ENCODE measurements at places on chromosomes 6 and 20.

GRCh38 chr6:149990212-149990660 is 26.5 kb downstream of the ULBP1 start:
- peak; percentile 35 for DNase-seq

DNA sequence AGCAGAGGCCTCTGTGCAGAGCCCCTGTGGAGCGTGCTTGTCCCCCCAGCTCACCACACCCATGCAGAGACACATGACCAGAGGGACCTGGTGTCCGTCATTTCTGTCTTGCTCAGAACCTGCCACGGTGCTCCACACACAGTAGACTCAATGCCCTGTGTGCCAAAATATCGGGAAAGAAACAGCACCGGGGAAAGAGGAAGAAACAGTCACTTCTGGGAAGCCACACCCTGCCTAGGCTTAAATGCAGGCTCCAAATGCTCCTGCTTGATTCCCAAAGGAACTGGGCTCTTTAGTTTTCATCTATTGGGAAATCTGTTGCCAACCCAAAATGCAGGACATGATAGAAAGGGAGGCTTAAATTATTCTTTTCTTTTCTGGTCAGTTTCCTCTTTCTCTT is 503.9 kb downstream of the CD83 start:
- DNase-seq, result no peak

GRCh38 chr6:164532198-164533044 is 777.0 kb downstream of the C6orf118 start:
- no peak for DNase-seq

DNA sequence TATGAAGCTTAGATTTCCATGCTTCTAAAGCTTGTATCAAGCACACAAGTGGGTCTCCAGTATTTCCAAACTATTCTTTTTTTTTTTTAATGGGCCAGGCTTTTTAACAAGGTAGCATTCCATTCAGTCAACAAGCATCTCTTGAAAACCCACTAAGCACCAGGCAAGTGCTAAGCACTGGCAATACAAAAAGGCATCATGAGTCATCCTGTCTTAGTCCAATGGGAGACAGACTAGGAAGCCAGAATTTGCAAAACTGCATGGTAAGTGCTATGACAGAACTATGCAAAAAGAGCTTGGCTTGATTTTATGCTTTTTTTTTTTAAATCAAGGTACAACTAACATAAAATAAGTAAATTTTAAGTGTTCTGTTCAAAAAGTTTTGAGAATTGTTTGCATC is 109.3 kb upstream of the DST start:
- no peak for DNase-seq

- no peak for DNase-seq
Observed at GRCh38 chr6:129130106-129130505, 247.2 kb downstream of the LAMA2 start.

DNA sequence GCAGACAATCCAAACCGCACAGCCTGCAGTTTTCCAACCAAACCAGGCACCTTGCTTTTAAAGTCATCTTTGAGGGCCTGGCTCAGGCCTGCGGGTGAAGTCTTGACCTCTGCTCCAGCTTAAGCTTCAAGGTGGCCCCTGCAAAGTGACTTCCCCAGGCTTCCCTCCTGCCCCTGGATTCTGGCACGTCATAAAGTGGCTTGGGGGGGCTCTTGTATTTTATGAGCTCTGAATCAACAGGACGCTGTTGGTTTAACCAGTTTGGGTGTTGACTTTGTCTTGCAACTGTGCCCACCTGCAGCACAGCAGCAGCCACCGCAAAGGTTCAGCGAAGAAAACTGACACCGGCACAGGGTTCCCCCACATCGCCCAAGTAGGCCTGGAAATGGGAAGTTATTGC is 81.2 kb downstream of the NFATC2 start:
- no peak for DNase-seq

DNA sequence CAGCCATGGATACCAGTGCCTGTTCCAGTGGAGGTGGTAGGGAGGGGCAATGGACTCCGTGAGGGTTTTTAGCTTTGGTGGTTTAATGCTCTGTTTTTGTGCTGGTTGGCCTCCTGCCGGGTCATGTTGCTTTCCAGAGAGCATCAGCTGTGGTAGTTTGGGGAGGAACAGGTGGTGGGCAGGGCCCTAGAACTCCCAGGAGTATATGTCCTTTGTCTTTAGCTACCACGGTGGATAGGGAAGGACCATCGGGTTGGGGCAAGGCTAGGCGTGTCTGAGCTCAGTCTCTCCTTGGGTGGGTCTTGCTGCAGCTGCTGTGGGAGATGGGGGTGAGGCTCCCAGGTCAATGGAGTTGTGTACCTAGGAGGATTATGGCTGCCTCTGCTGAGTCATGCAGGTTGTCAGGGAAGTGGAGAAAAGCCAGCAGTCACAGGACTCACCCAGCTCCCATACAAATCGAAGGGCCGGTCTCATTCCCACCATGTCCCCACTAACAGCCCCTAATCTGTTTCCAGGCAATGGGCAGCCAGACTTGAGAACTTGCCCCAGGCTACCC is 38.9 kb downstream of the MRAP2 start:
- DNase-seq, result no peak

DNA sequence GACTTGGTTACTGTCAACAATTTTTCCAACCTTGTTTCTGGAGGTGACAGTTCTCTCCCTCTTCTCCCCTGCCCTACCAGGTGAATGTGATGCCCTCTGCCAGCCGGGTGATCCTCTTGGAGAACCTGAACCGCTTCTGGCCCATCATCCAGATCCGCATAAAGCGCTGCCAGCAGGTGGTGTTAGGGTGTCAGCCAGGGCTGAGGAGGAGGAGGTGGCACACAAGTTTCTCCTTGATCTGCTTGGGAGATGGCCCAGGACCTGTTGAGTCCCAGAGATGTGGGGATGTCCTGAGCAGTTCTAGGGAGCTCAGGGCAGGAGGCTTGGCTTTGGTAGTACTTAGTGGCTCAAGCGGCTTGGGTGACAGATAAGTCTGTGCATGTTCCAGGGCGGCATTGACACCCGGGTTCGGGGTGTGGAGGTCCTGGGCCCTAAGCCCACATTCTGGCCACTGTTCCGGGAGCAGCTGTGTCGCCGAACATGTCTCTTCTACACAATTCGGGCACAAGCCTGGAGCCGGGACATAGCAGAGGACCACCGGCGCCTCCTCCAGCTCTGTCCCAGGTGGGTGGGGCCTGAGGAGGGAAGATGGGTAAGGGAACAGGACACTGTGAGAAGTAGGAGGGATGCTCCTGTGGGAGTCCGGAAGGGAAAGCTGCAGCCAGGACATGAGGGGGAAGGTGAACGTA is 21.2 kb downstream of the CUL9 start:
- no peak for DNase-seq

DNA sequence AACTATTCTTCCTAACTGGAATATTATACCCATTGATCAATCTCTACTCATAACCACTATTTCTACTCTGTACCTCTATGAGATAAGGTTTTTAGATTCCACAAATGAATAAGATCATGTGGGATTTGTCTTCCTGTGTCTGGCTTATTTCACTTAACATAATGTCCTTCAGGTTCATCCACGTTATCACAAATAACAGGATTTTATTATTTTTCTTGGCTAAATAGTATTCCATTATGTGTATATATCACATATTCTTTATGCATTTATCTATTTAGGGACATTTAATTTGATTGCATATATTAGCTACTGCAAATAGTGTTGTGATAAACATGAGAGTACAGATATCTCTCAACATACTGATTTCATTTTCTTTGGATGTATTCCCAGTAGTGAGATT is 823.0 kb upstream of the ADGRB3 start:
- no peak for DNase-seq

DNA sequence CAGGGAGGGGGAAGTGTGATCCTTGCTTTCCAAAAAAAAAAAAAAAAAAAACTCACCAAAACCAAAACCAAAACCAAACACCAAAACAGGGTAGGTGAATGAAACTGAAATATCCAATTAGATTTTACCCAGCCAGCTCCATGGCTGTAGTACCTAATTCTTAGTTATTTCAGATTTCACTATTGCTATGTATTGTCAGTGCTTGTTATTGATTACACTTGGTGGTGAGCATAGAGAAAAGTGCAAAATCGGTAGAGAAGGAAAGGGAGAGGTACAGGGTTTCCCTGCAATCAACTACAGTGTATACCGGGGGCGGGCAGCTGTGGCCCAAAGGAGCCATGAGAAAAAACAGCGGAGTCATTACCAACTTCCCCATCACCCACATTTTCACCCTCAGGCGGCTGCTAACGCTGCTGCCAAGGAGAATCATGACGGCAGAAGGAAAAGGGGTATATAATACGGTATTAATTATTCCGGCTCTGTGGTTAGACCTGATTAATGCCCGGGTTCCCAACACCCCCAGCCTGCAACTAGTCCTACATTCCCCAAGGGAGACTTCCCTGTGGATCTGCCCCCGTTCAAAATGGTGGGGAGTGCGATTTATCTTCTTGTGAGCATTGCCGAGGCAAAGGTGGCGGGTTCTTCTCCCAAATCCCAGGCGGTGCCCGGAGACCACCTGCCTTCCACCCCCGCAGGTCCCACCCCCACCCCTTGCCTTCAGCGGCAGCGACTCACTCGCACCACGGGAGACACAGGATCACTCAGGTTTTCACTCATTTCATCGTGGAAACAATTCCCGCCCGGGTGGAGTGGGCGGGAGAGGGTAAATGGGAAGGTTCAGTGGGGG is at the start of gene C6orf62:
Gene C6orf62 (minus strand): TSS at position 30 of the 847 bp plus-strand sequence. CDS start 486 bp downstream, outside the sequence.
- peak; percentile 55 for DNase-seq

- no peak for DNase-seq
Observed at GRCh38 chr6:46017726-46018125, 2.1 kb upstream of the CLIC5 start.

DNA sequence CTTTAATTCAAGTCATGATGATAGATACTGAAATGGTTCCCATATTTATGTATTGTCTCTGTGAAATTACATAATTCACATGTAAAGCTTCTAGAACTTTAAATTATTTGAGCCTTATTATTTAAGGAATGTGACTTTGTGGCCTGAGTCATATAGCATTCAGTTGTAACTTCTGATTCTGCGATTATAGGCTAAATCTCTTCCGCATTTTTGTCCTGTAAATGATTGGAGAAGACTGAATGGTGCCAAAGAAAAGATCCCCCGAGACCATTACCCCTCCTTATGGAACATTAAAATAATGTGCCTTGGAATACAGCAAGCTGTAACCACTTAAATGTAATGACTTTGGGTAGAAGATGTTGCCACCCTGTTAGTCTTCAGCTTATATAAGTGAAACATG is 63.3 kb upstream of the MAP7 start:
- no peak for DNase-seq

DNA sequence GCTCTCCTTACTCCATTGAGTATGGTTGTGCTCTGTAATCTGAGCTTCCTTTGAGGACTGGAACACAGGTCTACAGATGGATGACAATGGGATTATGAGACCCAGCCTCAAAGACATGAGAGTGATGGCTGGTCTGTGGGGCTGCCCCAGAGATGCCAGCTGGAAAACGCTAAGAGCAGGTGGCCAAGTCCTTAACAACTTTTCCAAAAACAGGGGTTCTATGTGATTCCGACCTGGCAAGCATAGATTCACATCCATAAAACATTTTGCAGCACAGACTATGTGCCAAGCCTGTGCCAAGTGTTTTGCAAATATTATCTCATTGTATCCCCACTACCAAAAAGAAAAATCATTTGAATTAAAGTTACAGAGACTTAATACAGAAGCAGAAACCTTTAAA is 270.4 kb downstream of the PTPRT start:
- no peak for DNase-seq

DNA sequence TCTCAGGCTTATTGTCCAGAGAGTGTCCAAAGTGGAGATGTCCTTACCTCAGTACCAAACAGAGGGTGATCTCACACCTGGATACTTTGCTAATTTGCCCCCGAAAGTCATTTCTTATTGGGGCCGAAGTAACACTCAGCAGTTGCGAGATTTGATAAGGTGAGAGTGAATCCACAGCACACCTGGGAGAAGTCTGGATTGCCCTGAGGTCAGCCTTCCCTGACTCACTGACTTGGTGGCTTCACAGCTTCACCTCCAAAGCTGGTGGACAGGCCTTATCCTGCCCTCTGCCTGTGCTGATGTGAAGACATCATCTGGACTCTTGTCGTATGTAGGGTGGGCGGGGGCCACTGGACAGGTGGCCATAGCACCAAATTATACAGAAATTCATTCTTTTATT is 101.9 kb upstream of the ARMC2 start:
- no peak for DNase-seq

DNA sequence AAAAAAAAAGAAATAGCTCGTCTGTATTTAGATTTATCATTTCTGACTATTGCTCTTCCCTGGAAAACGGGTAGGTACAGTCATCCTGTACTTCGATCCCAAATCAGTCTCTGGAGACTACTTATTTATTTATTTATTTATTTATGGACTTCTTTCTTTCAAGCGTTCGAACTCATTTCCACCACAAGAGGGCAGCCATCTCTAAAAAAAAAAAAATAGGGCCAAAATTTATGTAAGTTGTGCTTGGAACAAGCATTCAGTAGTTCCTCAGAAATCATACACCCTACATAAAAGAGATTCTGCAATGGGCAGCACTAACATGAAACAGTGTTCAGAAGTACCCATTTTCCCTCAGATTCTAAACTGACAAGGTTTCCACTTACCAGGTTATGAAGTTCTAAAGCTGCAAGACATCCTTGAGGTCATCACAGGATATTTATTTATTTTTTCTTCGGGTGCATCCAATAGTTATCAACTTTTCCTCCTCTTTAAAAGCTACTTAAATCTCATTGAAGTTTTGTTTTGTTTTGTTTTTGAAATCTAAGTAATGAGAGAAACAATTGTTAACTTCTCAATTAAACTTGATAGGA is 1.9 kb upstream of the BMP2 start:
- no peak for DNase-seq

- no peak for DNase-seq
Observed at GRCh38 chr6:408599-409102, 17.1 kb downstream of the IRF4 start.

DNA sequence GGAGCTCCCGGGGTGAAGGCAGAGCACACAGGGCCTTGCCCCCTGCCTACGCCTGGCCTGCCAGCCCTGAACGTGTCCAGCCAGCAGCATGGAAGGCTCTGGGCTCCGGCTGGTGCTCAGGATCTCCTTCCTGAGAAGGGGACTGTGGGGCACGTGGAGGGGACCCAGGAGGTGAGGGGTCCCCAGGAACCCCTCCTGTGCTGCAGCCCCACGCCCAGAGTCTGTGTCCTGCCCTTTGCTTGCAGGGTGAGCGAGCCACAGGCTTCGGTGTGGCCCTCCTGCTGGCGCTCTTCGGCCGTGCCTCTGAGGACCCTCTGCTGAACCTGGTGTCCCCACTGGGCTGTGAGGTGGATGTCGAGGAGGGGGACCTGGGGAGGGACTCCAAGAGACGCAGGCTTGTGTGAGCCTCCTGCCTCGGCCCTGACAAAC is 22.3 kb downstream of the NPEPL1 start:
- DNase-seq, result no peak

All from natural killer cell (primary cell).